Tibial nerve (tissue), 4 donors: ENCODE measurements at places on chromosomes 7 and 10. TPM values are rescaled to one million over a fixed set of nuclear protein-coding genes. Genes with fewer than 3 reads are reported as not detected.

GRCh38 chr10:30490289-30491000 lies 56.5 kb downstream of the MAP3K8 start:
- H3K4me3 ChIP-seq: no peak overlapping the region
- DNase-seq: no peak
- no peaks in the 10 kb centered on the region for H3K36me3 ChIP-seq
- no peak overlapping the region for H3K27ac ChIP-seq

DNA sequence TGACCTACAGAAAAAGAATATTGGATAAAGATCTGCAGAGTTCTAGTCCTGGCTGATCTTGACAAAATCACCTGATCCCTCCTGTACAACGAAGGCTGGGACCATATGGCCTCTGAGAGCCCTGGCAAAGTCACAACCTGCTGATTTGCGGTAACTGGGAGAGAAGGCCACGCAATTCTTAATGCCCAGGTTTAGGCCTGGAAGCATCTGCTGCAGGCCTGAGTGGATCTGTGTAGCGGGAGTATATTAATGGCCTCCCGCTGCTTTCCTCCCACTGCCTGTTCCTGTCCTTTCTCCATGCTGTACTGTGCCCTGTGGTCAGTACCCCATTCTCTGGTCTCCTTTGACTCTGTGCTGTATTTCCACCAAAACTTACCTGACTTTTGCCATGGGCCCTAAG lies 24.2 kb downstream of the AKR1B1 start:
- DNase-seq: no peak
- no peak overlapping the region for H3K27ac ChIP-seq
- no peaks in the 10 kb centered on the region for H3K36me3 ChIP-seq
- no peaks in the 10 kb centered on the region for H3K27me3 ChIP-seq
- no peaks in the 10 kb centered on the region for H3K4me1 ChIP-seq
- H3K4me3 ChIP-seq: no peak overlapping the region

PRF1 gene
- total RNA-seq: 4.7 TPM

DNA sequence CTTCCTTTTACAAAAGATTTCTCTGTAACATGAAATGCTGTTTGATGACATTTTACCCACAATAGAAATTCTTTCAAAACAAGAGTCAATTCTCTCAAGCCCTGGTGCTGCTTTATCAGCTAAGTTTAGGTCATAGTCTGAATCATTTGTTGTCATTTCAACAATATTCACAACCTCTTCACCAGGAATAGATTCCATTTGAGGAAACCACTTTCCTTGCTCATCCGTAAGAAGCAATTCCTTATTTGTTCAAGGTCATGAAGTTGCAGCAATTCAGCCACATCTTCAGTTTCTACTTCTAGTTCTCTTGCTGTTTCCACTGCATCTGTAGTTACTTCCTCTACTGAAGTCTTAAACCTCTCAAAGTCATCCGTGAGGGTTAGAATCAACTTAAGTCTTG lies 315.3 kb downstream of the TYW1 start:
- no peak overlapping the region for H3K27ac ChIP-seq
- H3K4me3 ChIP-seq: no peak overlapping the region
- no peaks in the 10 kb centered on the region for H3K4me1 ChIP-seq
- H3K36me3 ChIP-seq: no peaks in the 10 kb centered on the region
- DNase-seq: no peak

- DNase-seq: no peak
- H3K27ac ChIP-seq: no peak overlapping the region
- H3K4me1 ChIP-seq: peaks cover 4% of the 10 kb centered on the region
- no peaks in the 10 kb centered on the region for H3K36me3 ChIP-seq
- no peak overlapping the region for H3K4me3 ChIP-seq
These were observed 6.9 kb downstream of the CELF2 start for GRCh38 chr10:11024596-11024995.

DNA sequence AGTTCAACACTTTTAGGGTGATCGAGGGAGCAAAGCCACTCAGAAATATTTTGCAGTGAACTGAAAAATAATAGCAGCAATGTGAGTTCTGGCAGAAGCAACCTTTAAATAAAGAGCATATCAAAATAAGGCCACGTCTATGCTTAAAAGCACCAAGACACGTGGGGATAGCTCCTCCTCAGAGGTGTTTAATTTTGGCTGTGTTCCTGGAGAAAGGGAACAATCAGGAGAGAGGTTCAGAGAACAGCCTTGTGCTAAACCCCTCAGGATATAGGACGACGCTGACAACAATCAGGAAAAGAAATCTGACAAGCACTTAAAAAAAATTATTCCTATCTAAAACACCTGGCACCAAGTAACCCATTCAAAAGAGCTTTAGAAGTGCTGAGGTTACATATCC lies 471.9 kb upstream of the CELF2 start:
- H3K36me3 ChIP-seq: no peaks in the 10 kb centered on the region
- H3K4me1 ChIP-seq: no peaks in the 10 kb centered on the region
- no peak for DNase-seq
- H3K27me3 ChIP-seq: no peaks in the 10 kb centered on the region
- no peak overlapping the region for H3K4me3 ChIP-seq

- H3K4me3 ChIP-seq: no peak overlapping the region
- H3K4me1 ChIP-seq: peaks cover 7% of the 10 kb centered on the region
- DNase-seq: no peak
- H3K27me3 ChIP-seq: no peaks in the 10 kb centered on the region
These were observed 1404.2 kb upstream of the CELF2 start for GRCh38 chr10:9613338-9614075.

PAX4 gene
- not detected for total RNA-seq

SPDYE3 gene
- not detected for total RNA-seq

LIPJ gene
- 0.87 TPM for total RNA-seq
